ENCODE measurements at places on chromosomes 7 and 10.

GRCh38 chr10:44424957-44425356, 40.1 kb upstream of the CXCL12 start:
- no peak for DNase-seq
- H3K4me3 ChIP-seq: no peak overlapping the region
- no peaks in the 10 kb centered on the region for H3K27me3 ChIP-seq
- no peak overlapping the region for H3K27ac ChIP-seq
- no peaks in the 10 kb centered on the region for H3K4me1 ChIP-seq

- no peaks in the 10 kb centered on the region for H3K36me3 ChIP-seq
- no peak overlapping the region for H3K27ac ChIP-seq
- DNase-seq: no peak
- no peaks in the 10 kb centered on the region for H3K4me1 ChIP-seq
- no peak overlapping the region for H3K4me3 ChIP-seq
Measured at GRCh38 chr7:80392229-80393169, 119.4 kb downstream of the GNAT3 start.

DNA sequence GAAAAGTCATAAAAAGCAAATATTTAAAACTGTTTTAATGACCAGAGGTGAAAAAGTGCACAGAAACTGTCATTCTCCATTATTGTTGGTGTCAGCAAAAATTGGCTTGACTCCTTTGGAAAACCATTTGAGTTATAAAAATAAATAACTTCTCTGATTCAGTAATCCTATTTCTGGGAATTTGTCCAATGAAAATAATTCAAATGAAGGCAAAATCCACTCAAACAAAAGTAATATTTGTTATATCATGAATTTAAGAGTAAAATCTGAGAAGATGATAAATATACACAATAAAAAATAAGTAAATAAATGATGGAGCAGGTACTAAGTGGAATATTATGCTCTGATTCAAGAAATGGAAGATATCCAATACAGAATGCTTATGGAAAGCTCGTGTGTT, 326.6 kb upstream of the KLF6 start:
- no peak overlapping the region for H3K27ac ChIP-seq
- H3K4me3 ChIP-seq: no peak overlapping the region
- no peaks in the 10 kb centered on the region for H3K4me1 ChIP-seq
- DNase-seq: no peak
- no peaks in the 10 kb centered on the region for H3K27me3 ChIP-seq
- H3K36me3 ChIP-seq: no peaks in the 10 kb centered on the region

- no peak for DNase-seq
- no peak overlapping the region for H3K27ac ChIP-seq
- no peak overlapping the region for H3K4me3 ChIP-seq
- H3K4me1 ChIP-seq: no peaks in the 10 kb centered on the region
- H3K27me3 ChIP-seq: no peaks in the 10 kb centered on the region
Measured at GRCh38 chr10:3119796-3120459, 52.6 kb downstream of the PFKP start.

GRCh38 chr10:92410501-92410900, 119.5 kb downstream of the MARCHF5 start:
- no peak overlapping the region for H3K27ac ChIP-seq
- H3K27me3 ChIP-seq: no peaks in the 10 kb centered on the region
- DNase-seq: no peak
- no peaks in the 10 kb centered on the region for H3K4me1 ChIP-seq
- no peaks in the 10 kb centered on the region for H3K36me3 ChIP-seq

DNA sequence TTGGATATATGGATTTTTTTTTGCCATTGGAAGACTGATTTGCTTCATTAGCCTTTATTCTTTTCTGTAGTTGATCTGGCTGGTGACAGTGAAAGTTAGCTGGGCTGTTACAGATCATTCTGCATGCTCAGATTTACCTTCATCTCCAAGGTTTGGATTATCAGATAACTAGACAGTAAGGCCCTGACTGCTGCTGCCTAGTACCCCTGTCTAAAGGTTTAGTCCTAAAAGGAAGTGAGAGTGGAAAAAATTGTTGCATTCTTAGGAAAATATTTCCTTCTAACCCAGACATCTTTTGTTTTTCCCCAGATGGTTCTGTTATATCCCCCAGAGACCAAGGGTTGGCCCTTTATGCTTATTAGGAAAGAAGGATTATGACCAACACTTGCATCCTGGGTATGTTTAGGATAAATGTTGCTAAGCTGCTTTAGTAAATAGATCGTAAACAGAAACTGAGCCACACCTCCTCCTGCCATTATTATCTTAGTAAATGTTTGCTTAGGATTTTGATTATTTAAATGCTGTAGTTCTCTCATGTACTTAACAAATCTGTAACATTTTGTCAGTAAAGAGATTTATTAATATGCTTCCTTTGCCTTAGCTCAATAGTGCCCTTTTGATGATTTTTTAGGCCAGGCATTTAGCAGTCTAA, 44.4 kb downstream of the MCU start:
- no peaks in the 10 kb centered on the region for H3K36me3 ChIP-seq
- H3K4me3 ChIP-seq: no peak overlapping the region
- DNase-seq: no peak
- no peaks in the 10 kb centered on the region for H3K4me1 ChIP-seq
- no peak overlapping the region for H3K27ac ChIP-seq
- no peaks in the 10 kb centered on the region for H3K27me3 ChIP-seq

Measured in H1 (cell line).